ENCODE measurements at places on chromosomes 13 and 19.

- DNase-seq: no peak
Observed at GRCh38 chr19:47595944-47596343, 13.0 kb upstream of the BICRA start.

DNA sequence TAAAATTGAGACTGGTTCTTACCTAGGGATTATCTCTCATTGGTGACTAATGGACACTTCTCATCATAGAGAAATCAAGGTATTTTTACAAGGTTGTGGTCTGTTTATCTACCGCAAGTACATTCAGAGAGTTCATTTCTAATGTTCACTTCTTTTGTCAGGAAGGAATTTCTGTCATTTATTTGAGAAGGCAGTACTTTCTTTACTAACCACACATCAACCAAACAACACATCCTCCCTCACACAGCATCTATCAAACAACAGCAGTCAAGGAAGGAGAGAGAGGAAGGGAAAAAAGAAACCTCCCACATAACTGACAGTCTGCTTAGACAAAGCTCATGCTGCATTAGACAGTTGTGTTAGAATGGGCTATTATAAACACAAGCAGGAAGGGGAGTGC is 182.3 kb upstream of the KLF12 start:
- DNase-seq: no peak

DNA sequence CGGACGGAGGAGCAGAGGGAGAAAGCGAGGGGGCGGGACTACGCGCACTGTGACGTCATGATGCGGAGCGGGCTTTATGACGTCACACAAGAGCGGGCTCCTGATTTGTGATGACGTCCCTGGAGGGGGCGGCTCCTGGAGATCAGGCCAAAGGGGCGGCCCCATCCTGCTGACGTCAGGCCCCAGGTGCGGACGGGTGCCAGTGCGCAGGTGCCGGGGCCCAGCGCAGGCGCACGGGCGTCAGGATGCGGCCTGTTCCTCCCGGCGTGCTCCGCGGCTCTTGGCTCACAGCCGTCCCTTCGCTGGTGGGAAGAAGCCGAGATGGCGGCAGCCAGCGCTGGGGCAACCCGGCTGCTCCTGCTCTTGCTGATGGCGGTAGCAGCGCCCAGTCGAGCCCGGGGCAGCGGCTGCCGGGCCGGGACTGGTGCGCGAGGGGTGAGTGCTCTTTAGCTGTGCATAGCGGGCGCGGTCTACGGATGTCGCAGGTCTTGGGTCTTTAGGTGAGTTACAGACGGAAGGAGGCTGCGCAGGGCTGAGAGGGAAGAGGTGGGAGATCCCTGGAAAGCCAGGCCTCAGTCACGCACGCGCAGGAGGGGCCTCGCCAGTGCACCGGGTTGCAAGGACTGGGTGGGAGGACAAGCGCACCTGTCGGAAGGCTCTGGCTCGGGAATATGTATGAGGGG is at the start of the genes EMC10 and GARIN5A:
TSS of gene EMC10 (plus strand) at position 284 of the 683 bp plus-strand sequence. CDS start at position 322, 38 bp downstream.
TSS of gene GARIN5A (minus strand) at position 625 of the 683 bp plus-strand sequence. CDS start at position 165, 460 bp downstream.
- peak; percentile 52 for DNase-seq

GRCh38 chr13:59016250-59016649 is 1147.5 kb downstream of the DIAPH3 start:
- no peak for DNase-seq

- DNase-seq: no peak
Observed at GRCh38 chr19:8571006-8571411, 6.2 kb downstream of the MYO1F start.

- DNase-seq: no peak
Observed at GRCh38 chr13:36571444-36571843, 102.4 kb upstream of the SERTM1 start.

All from AG09309 (cell line).